ENCODE measurements at places on chromosomes 12 and 14.

- no peak for ATAC-seq
These were observed 236.2 kb downstream of the EGLN3 start for GRCh38 chr14:33714527-33715226.

DNA sequence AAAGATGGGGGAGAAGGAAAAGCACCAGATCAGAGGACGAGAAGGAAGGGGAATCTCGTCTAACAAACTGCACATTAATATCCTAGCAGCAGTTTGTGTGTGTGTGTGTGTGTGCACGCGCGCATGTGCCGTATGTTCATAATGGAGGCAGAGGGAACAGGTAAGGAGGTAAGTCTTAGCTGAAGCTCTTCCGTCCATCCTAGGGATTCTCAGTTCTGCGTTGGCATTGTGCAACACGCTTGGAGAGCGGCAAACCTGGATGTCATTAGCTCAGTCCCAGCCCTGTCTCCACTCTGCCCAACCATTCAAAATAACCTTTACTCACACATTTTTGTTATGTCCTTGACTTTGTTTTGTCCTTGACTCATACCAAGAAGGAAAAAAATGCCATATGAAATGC, 1.6 kb upstream of the C1R start:
- no peak for ATAC-seq

DNA sequence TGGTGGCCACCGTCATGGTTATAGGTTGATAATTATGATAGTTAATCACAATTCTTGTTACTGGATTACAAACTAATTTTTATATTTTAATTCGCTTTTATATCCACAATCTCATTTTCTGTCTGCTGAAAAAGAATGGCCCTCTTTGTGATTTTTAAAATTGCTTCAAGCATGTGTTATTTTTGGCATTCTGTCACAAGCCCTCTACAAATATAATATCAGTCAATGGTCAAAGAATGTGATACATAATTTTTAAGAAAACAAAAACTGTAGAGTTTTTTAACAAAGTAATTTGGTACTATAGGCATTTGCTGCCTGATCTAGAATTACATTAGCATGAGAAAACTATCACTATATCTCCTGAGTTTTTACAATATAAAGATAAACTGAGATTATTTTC, 352.0 kb upstream of the TMTC1 start:
- ATAC-seq: no peak

- no peak for ATAC-seq
These were observed 80.8 kb upstream of the ACTN1 start for GRCh38 chr14:69059658-69060623.

- ATAC-seq: no peak
These were observed 53.6 kb downstream of the C12orf42 start for GRCh38 chr12:103442182-103442555.

DNA sequence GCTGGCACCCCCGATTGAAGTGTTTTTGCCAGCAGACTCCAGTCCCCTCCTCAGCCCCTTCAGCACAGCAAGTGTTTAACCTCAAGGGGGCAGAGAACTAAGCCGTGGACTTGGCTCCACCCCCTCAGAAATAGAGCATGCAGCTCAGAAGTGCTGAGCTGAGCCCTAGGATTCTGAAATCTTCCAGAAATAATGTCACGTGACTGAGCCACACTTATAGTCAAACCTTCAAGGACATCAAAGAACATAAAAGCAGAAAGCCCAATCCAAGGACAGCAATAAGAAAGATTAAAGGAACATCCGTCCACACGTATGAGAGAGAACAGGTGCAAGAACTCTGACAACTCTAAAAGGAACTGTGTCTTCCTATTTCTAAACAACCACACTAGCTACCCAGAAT, 317.7 kb upstream of the LRFN5 start:
- ATAC-seq: no peak

DNA sequence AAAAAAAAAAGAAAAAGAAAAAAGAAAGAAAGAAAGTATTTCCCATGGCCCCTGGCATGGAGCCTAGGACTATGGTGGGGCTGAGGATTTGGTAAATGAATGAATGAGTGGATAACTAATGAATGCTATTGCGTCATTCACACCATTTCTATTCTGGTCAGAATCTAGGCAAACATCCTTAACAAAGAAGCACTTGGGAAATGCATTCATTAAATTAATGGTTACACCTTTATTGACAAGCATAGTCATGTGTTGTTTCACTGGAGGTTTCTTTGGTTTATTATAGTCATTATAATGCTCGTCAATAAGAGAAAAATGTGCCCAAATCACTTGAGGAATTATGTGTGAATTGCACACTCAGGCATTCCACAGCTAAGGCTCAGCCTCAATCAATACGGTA, 13.6 kb upstream of the AQP2 start:
- ATAC-seq: no peak

DNA sequence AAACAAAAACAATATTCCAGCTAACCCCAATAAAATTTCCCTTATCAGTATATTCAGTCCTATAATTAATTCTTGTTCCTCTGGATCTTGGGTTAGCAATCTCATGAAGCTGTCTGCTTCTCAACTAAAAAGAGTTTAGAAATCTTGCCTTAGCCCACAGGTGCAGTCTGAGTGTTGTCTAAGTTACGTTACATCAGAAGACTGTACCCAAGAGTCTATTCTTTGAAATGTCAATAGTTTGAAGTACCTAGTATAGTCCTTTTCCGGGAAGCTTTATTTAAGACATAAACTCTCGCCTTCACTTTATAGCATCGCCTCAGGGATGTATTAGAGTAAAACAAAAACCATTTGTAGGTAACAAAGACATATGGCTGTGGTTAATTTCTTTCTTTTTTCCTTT, 465.1 kb downstream of the FUT8 start:
- peak; percentile 29 for ATAC-seq

DNA sequence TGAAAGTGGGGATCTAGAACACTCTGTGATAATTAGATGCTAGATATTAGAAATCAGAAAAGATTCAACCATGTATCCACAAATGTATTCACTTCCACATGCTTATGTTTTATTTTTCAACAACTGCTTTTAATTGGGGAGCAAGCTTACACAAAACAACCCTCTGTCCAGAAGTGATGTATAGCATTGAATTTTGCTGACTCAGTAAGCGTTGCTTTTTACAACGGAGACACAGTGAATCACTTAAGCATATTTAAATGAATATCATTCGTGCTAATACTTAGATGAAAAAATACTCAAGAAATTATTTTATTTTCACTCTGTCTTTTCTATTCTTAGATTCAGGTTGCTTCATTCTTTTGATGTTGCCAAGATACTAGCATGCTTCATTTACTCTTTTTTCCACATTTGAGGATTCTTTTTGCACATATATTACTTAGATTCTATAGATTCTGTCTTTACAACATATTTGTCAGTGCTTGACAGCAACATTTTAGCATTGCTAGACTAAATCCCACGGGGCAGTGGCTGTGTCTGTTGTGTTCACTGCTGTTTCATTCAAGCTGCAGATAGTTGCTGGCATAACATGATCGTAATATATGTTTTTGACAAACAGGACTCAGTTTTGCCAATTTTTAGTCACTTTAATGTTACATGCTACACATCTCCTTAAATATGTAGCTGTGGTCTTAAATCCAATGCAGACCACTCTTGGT, 1714.4 kb upstream of the SEL1L start:
- no peak for ATAC-seq

DNA sequence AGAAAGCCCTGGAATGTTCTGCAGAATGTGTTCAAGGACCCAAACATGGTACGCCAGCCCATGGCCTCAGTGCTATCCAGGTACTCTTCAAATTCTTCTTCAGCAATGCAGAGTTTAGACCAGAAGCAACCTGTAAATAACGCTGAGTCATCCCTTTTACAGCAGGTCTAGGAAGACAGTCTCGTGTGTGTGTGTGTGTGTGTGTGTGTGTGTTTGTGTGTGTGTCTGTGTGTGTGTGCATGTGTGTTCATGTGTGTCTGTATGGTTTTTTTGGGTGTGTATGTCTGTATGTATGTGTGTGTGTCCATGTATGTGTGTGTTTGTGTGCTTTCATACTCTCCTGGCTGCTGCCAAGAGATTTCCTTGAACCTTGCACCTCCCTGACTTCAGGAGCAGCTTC, 60.1 kb upstream of the RFX4 start:
- no peak for ATAC-seq

GRCh38 chr14:68937471-68938270, 41.4 kb downstream of the ACTN1 start:
- ATAC-seq: no peak

- ATAC-seq: no peak
These were observed 4.4 kb upstream of the NPAS3 start for GRCh38 chr14:32934073-32934880.

GRCh38 chr14:77041881-77042545, 13.5 kb upstream of the IRF2BPL start:
- no peak for ATAC-seq

DNA sequence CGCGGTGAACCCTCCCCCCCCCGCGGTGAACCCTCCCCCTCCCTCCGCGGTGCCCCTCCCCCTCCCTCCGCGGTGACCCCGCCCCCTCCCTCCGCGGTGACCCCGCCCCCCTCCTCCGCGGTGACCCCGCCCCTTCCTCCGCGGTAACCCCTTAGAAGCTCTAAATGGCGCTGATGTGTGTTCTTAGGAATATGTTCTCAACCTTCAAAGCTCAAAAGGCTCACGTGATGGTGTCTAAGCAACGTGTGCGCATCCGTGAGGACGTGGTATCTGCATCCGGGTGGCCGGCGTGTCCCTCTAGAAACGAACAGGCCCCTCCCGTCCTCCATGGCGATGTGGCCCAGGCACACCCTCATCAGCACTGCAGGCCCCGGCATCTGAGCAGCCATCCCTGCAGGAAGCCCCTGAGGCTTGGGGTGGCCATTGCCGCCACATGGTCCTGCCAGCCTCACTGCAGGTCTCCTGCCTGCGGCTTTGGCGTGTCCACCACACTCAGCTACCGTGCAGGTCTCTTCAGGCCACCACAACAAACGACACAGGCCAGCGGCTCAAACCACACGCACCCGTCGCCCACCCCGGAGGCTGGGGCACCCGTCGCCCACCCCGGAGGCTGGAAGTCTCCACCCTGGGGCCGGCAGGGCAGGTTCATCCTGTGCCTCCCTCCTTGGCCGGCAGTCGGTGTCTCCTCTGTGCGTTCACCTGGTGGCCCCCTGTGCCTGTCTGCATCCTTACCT, 14.5 kb upstream of the FBRSL1 start:
- peak; percentile 40 for ATAC-seq

- no peak for ATAC-seq
These were observed 4.1 kb downstream of the TUBA1B start for GRCh38 chr12:49126852-49127763.

DNA sequence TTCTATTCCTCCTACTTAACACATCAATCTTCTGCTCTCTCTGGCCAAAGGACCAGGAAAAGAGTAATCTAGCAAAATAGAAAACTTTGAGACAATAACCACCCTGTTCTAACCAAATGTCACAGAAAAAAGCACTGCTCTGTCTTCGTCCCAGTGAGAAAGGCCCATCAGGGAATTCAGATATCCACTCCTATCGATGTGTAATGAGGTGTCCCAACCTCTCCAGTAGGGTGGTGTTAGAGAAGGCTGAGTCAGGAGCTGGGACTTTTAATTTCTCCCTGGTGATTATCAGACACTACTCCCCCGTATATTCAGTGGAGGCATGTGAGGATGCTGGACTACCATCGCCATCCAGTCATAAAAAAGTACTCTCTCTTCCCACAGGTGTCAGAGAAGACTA, 130.3 kb downstream of the TMTC3 start:
- no peak for ATAC-seq

- no peak for ATAC-seq
These were observed 48.9 kb downstream of the C14orf132 start for GRCh38 chr14:96088074-96088473.

- ATAC-seq: peak; percentile 71
These were observed at the start of gene ITPK1 for GRCh38 chr14:93115821-93116675. TSS of gene ITPK1 (minus strand) at chr14:93115925. CDS start at chr14:93115163, 762 bp downstream.

DNA sequence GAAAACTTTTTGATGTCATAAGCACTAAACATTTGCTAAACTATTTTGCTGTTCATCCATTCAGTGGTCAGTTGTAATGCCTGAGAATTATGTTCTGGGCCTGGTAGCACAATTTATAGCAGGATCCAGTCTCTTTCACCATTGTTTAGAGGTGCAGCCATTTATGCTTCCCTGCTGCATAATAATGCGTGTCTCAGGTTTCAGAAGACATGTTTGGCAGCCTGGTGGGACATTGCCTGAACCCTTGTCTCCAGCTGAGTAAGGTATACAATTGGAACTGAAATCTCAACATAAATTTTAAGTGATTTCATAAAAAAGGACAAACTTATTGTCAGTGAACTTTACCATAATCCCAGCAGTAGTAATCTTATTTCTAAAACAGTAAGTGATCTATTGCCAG, 94.8 kb downstream of the POLR3B start:
- no peak for ATAC-seq

GRCh38 chr14:78989221-78989620, 819.0 kb downstream of the NRXN3 start:
- no peak for ATAC-seq

DNA sequence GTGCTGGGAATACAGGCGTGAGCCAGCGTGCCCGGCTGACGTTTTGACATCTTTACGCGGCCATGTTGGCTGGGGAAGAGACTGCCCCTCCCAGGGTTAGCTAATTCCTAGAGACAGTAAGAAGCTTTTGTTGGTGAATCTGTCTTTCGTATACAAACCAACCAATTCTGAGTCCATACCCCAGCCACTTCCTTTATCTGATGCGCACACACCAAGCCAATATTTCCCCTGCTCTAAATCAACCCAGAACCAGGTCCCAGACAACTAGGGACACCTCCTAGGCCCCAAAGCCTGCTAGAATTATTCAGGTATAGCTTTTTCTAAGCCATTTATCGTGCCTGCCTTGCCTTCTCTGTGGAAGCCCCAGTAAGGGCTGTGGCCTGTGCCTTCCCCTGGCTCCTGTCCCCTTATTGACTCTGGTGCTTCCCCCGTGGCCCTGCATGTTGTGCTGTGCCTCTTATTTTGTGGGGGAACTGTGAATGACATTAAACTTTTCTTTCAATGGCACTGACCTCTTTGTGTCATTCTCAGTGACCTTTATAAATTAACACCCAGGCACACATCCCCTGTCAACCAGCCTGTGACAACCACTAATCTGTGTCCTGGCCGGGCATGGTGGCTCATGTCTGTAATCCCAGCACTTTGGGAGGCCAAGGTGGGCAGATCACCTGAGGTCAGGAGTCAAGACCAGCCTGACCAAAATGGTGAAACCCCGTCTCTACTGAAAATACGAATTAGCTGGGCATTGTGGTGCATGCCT, 10.7 kb upstream of the EVL start:
- no peak for ATAC-seq

GRCh38 chr12:7145671-7146070, 15.5 kb downstream of the CLSTN3 start:
- no peak for ATAC-seq

DNA sequence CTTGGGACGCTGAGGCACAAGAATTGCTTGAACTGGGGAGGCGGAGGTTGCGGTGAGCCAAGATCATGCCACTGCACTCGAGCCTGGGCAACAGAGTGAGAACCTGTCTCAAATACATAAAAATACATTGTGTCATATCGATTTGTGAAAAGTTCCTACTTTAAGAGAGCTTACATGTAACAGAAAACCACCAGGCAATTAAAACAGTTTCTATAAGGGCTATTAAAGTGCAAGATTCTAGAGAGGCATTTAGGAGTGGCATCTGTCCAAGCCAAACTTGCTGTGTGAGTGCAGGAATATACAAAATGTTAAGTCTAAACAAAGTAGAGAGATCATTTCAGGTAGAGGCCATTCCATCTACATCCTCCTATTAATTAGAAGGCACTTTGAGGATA, 1.7 kb upstream of the NEK9 start:
- no peak for ATAC-seq

GRCh38 chr12:62292761-62293344, 32.6 kb downstream of the USP15 start:
- no peak for ATAC-seq
